HFFc6 (cell line): ENCODE measurements at places on chromosomes 4 and X. TPM values are rescaled to one million over a fixed set of nuclear protein-coding genes. Genes with fewer than 3 reads are reported as not detected.
A peak's percentile ranks its signal among the peaks of the same experiment; 100 is the strongest.

GRCh38 chr4:93502991-93503390 is 325.6 kb upstream of the ATOH1 start:
- DNase-seq, result no peak

FANCB gene
- 6.6 to 9.2 TPM (median 8.7 TPM) in 3 replicates for total RNA-seq

MAGEA2 gene
- total RNA-seq, result not detected in 3 replicates

- DNase-seq, result peak; percentile 37
These were observed at the start of gene KCND1 for GRCh38 chrX:48971249-48972219. Gene KCND1, minus strand, starts transcription at chrX:48971844. Its CDS starts 1,573 bp downstream, at chrX:48970271.

MGAT4D gene
- total RNA-seq, result not detected in 3 replicates

GRCh38 chrX:145464650-145465049 is 217.3 kb downstream of the SPANXN1 start:
- no peak for DNase-seq

DNA sequence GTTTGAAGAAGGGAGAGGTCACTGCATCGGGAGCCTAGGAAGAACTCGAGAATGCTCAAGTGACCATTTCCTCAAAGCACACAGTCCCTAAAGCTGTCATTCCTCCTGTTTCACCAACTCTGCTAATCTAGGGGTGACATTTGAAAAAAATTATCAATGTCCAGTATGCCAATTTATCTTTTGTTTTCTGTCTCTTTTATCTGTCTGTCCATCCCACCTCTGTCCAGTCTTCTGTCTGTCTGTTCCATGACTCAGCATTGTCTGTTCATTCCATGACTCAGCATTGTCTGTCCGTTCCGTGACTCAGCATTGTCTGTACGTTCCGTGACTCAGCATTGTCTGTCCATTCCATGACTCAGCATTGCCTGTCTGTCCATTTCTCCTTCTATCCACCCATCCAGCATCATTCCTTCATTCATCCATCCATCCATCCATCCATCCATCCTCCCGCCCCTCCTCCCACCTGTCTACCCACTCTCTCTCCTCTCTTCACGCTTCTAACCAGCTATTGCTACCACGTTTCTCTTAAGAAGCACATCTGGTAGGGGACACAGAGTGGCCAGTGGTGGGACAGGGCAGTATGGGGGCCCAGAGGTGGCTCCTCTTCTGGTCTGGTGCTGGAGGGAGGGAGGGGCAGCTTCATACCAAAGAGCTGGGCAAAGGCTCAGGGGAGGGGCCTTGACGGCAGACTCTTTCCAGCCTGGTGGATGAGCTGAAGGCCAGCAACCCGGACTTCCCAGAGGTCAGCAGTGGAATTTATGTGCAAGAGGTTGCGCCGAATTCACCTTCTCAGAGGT is 34.1 kb downstream of the HTRA3 start:
- peak; percentile 95 for DNase-seq

GRCh38 chr4:140046543-140046942 is 107.4 kb downstream of the MAML3 start:
- no peak for DNase-seq

ITM2A gene
- total RNA-seq, result not detected in 3 replicates

DNA sequence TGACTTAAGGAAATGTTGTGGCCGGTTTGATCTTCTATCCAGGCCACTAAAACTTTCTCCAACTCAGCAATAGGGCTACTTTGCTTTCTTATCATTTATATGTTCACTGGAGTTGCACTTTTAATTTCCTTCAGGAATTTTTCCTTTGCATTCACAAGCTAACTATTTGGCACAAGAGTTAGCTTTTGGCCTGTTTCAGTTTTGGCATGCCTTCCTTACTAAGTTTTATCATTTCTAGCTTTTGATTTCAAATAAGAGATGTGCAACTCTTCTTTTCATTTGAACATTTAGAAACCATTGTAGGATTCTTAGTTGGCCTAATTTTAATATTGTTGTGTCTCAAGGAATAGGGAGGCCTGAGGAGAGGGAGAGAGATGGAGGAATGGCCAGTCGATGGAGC is 79.8 kb upstream of the TLL1 start:
- DNase-seq, result no peak

GRCh38 chr4:94306713-94307112 is 35.9 kb downstream of the HPGDS start:
- no peak for DNase-seq

SLC38A5 gene
- total RNA-seq, result 0.40 to 0.99 TPM in 2 of 3 replicates, not detected in the other

EOLA2 gene
- total RNA-seq, result 29.2 to 38.7 TPM (median 35.4 TPM) in 3 replicates

SLITRK4 gene
- not detected in 3 replicates for total RNA-seq

SPACA5 gene
- not detected in 3 replicates for total RNA-seq

DNA sequence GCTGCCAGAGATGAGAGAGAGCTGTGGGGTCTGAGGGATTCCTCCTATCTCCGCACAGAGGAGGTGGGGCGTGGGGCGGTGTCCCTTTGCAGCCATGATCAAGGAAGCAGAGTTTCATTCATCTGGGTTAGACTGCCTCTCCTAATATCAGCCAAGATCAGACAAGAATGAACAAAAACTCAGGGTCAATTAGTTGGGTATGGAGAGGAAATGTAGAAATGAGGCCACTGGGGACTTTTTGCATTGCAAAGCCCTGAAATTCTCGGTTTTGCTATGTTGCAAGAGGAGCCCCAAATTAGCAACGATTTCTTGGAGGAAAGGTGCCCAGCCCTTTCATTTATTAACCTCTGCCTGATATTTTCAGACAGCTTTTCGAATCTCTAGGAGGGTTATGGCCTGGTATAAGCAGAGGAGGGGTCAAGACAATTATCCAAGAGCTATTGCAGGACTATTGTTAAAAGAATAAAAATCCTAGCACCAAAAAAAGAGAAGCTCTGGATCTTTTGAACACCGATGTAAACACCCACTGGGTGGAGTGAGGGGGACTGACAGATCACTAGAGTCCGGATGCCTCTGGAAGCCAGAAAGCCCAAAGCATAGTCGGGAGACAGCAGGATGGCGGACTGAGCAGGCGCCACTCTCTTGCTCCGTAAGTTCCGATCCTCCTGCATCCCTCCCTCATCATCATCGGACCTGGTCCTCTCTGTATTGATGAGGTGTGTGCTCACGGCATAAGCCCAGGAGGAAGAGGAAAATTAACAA is 34.4 kb upstream of the ACSL1 start:
- no peak for DNase-seq

GRCh38 chr4:140485939-140486338 is 12.2 kb downstream of the MGAT4D start:
- no peak for DNase-seq

DNA sequence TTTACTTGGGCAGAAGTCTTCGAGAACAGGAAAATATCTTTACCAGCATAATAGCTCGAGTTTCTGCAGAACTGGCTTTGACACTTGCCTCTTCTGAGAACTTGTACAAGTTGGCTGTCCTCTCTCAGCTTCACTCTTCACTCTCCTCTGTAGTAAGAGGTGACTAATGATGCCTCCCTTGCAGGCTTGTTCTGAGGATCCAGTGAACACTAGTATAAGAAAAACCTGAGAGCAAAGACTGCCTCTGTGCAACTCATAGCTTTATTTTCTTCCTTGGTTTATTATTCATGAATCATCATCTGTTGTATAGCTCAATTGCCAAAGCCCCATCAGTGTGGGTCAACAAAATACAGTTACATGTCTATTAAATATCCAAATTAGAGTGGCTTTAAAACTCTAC is 266.7 kb upstream of the CLNK start:
- no peak for DNase-seq

WDR1 gene
- total RNA-seq, result 721 to 795 TPM (median 787 TPM) in 3 replicates

- peak; percentile 35 for DNase-seq
These were observed 722 bp downstream of the NAAA start for GRCh38 chr4:75939890-75940691.

DNA sequence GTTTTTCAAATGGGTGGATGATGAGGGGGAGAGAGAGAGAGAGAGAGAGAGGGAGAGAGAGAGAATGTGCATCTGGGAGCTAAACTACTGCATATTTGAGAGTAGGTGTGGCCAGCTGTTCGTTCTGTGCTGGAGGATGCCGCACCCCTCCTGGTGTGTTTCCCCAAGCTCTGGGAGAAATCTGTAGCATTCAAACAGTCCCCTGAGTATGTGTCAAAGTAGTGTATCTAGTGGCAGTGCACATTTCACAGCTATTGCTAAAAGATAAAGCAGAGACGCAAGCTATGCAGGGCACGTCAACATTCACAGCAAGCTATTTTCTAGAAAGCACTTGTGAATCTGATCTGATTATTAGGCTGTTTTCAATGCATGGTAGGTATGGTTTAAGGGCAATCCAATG is 83.5 kb upstream of the LIMCH1 start:
- DNase-seq, result no peak

DNA sequence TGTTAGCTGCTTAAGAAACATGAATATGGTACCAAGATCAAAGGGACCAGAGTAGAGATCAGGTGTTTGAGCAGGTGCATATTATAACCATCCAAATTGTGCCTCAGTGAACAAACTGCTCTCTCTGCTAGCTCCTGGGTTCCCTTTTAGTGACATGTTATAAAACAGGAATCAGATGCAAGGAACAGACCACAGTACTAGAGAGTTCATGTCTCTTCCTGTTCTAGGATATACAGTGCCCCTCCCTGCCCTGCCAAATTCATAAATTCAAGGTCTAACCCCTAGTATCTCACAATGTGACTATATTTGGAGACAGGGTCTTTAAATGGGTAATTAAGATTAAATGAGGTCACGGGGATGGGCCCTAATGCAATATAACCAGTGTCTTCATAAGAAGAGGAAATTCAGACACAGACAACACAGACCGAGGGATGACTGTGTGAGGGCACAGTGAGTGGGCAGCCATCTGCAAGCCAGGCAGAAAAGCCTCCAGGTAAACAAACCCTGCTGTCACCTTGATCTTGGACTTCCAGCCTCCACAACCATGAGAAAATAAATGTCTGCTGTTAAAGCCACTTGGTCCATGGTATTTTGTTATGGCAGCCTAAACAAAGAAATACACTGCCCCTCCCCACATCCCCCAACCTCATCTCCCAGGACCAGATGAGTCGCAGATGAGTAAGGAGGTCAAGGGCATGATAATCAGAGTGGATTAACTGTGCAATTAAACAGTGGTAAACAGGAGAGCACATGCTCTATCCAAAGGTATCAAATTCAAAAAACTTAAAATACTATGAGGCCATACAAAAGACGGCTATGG is 82.5 kb downstream of the RBM47 start:
- DNase-seq, result no peak

GRCh38 chrX:15674514-15674840 is 9.9 kb upstream of the CLTRN start:
- no peak for DNase-seq
